Daoy (cell line): ENCODE measurements at places on chromosomes 2 and 18.

- no peak for DNase-seq
Observed at GRCh38 chr2:241111440-241111805, 9.3 kb upstream of the MTERF4 start.

DNA sequence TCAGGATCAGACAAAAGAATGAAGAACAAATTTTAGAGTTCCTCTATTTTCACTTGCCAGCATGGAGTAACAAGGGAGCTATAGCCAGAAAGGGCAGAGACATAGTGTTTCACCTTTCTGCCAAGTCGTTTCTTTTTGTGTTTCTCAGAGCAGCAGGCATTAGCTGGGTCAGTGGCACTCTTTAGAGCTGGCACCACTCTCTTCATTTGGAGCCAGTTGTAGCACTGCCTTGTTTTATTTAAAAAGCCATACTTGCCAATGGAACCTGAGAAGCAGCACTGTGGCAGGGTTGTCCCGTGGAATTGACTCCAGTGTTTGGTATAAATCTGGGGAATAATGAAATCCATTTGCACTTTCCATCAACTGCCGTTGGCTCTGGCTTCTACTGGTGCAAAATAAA, 64.0 kb downstream of the LRRTM4 start:
- no peak for DNase-seq

GRCh38 chr2:105990624-105991023, 203.5 kb downstream of the UXS1 start:
- no peak for DNase-seq

DNA sequence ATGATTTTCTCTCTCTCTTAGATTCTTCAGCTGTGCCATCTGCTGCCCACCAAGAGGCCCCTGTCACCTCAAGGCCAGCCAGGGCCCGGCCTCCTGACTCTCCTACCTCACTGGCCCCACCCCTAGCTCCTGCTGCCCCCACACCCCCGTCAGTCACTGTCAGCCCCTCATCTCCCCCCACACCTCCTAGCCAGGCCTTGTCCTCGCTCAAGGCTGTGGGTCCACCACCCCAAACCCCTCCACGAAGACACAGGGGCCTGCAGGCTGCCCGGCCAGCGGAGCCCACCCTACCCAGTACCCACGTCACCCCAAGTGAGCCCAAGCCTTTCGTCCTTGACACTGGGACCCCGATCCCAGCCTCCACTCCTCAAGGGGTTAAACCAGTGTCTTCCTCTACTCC, 9.4 kb upstream of the GMPPA start:
- no peak for DNase-seq

DNA sequence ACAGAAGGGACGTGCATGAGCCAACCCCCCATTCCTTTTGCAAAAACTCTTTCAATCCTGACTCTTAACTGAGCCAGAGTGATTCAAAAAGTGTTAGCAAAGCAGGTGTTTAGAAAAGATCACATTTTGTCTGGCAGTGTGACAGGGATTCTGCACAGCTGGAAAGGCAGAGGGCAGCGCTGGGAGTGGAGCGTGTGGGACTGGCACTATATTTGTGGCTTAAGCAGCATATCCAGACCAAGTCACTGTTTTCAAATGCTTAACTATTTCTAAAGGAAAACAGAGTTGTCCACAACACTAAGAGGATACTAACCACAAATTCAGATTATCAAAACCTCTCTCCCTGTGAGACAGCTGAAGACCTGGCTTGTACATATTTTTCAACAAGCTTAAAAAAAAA, 19.0 kb downstream of the CABYR start:
- DNase-seq, result no peak

GRCh38 chr18:29841631-29842030, 1200.9 kb downstream of the DSC3 start:
- no peak for DNase-seq

DNA sequence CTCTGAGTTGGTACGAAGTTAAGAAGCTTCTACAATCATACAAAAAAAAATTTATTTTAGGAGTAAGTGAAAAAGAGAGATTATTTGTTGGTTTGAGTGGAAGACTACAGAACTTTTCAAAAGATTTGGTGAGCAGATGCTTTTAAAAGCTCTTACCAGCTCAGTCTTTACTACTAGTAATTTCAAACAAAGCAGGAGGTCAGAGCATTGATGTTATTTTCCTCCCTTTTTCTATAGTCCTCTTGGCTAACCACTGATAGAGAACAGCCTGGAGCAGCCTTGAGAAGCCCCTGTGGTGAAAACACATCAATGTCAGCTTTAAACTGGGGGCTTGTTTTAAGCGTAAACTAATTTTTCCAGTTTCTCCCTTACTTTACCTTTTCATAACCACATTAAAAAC, 559.3 kb upstream of the CDH2 start:
- no peak for DNase-seq

DNA sequence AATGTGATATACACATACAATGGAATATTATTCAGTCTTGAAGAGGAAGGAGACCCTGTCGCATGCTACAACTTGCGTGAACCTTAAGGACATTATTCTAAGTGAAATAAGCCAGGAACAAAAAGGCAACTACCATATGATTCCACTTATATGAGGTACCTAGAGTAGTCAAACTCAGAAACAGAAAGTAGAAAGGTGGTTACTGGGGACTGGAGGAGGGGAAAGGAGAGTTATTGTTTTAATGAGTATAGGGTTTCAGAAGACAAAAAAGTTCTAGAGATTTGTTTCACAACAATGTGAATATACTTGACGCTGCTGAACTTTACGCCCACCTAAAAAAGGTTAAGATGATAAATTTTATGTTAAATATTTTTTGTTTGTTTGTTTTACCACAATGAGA, 47.0 kb downstream of the CXCR4 start:
- no peak for DNase-seq

DNA sequence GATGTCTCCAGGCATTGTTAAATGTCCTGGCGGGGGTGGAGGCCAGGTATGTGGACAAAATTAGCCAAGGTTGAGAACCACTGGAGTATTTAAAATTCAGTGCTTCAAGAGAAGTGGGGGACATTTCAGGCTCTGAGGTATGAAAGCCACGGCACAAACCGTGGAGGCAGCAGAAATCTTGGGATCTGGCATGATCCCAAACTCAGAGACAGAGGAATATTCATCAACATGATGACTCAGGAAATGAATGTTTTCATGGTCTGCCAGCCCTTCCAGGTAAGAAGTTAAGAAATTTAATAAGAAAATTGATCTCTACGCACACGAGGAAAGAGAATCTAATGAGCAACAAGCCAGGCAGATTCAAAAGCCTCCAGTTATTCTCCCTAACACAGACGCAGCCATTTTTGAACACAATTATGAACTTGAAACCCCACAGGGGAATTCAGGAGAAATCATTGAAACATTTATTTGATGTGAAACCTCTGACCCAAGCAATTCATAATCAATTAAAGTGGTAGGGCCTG, 11.3 kb upstream of the GRP start:
- DNase-seq, result peak; percentile 27

GRCh38 chr18:37574113-37574512, 8.5 kb upstream of the CELF4 start:
- DNase-seq, result peak; percentile 56

DNA sequence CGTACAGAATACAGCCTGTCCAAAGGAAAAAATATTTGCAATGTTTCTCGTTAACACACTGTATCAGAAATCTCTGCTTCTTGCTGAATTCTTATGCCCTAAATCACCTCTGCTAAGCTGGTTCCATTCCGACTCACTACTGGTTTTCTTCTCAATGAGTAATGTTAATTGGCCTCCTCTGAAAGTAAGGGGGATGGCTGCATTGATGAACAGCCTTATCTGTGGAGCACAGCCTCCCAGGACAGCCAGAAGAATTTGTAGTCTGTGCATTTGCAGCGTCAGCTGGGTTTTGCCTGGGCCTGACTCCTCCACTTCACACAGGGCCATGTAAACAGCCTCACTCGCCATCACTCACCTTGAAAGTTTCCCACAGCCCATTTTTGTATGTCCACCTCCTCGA, 127.7 kb downstream of the RNF152 start:
- peak; percentile 26 for DNase-seq

DNA sequence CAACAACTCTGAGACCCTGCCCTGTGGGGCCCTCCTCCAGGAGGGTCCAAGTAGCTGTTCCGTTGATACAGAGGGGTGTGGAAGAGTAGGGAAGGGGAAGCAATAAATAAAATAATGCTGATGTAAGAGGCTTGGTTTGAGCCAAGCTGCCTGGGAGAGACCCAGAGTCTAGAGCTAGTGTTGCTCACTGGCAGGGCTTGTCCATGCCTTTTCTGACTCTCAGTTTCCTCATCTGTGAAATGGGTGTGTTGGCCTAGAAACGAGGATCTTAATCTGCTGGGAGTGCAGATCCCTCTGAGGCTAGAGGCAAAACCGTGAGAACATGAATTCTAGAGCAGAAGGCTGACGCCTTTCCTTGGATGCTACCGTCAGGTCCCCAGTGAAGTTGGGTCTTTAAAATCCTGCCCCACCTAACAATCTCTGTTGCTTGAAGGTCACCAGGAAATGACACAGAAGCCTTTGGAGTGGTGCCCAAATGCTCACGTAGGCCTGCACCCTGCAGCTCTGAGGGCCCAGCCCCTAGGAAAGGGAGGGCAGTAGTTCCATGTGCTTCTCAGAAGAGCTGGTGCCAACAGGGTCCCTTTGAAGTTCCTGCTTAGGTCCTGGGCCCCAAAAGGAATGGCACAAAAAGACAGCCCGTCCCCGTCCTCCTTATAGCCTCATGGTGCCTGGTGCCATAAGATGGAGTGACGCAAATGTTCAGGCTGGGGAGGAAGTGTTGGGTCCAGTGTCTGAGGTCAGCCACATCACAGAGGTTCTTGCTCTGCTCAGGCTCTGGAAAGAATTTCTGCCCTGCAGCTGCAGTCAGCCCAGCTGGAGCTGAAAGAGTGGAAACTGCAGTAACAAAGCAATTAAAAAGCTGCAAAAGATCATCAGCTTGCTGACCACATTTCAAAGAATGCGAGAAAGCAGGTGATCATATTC, 73.2 kb upstream of the SMAD2 start:
- peak; percentile 87 for DNase-seq

GRCh38 chr2:146890491-146890890, 954.3 kb upstream of the ACVR2A start:
- DNase-seq, result no peak

DNA sequence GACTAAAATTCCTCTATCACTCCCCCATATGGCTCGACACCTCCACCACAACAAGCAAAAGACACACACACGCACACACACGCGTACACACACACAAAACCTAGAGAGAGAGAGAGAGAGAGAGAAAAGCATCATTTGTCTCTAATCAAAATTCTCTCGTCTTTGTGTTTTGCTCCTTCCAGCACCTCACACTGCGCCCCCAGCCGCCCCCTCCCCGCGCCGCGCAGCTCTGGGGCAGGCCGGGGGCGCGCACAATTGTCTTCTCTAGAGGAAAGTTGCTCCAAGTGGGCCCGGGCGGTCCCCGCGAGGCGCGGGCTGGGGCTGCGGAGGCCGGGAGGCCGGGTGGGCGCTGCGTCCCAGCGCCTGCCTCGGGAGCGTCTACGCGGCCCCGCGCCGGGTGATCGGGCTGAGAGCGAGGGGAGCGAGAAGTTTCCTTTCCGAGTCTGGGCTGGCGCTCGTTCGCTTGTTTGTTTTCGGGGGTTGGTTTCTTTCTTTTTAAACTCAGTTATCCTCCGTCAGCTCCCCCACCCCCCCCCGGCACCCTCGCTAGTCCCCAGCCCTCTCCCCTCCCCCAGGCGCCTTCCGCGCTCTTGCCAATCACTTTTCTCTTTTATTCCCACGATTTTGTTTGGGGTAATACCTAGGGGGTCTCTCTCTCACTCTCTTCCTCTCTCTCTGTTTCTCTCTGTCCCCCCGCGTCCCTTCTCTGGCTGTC, 4.1 kb downstream of the ZEB2 start:
- peak; percentile 51 for DNase-seq

GRCh38 chr2:2851806-2852777, 521.0 kb upstream of the MYT1L start:
- DNase-seq, result no peak

DNA sequence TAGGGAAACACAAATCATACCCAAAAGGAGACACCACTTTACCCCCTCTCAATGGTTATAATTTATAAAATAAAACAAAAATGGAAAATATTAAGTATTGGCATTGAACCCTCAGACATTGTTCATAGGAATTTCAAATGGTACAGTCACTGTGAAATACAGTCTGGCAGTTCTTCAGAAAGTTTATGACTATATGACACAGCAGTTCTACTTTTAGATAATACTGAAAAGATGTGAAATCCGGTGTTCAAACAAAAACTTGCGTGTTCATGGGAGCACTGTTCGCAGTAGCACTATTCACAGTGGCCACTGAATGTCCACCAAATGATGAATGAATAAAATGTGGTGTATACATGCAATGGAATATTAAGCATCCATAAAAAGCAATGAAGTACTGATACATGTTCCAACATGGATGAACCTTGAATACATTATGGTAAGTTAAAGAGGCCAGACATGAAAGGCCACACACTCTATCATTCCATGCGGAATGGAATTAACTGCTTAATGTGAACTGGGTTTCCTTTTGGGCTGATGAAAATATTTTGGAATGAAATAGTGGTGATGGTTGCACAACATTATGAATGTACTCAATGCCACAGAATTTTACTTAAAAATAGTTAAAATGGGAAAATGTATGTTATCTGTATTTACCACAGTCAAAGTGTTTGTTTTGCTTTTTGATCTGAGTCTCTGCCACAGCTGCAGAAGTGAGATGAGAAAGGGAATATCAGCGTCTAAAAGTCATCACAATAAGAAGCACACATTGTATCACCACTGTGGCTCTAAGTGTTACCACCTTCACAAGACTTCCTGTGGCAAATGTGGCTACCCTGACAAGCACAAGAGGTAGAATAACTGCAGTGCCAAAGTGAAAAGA, 864.6 kb downstream of the SUCLG1 start:
- no peak for DNase-seq

DNA sequence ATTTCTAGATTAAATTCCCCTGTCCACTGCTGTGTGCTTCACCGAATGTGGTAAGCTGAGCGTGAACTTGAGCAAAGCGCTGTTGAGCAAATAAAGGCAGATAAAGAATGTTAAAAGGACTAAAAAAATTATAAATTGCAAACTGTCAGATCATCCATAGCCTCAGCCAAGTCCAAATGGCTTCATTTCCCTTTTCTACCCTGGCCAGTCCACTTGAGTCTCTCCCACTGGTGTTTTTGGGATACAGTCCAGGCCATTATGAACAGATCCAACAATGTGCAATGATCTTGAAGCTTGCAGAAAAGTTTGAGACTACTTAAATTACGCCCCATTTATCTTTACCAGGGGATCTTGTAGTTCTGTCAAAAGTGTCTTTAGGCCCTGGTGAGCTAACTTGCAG, 254.6 kb upstream of the PIK3C3 start:
- DNase-seq, result no peak

DNA sequence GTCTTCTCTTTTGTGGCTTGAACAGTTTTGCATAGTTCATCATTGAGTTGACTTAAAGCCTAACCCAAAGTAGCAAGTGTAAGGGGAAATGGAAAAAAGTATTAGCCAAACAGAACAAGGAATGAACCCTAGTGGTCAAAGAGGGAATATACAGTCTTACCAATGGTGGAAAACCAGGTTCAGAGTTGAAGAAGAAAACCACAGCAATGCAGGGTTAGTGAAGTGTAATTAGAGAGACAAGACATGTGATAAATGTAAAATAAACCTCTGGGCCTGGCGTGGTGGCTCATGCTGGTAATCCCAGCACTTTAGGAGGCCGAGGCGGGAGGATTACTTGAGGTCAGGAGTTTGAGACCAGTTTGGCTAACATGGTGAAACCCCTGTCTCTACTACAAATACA, 2.4 kb downstream of the TTN start:
- peak; percentile 13 for DNase-seq
